Activated CD8-positive, alpha-beta memory T cell treated with anti-CD3 and anti-CD28 coated beads for 4 hours (primary cell): ENCODE measurements at places on chromosomes 3 and 15.

- no peak for DNase-seq
These were observed 767.7 kb upstream of the CFAP20DC start for GRCh38 chr3:59817511-59817910.

- no peak for DNase-seq
These were observed 10.1 kb upstream of the ITGA11 start for GRCh38 chr15:68442041-68442440.

GRCh38 chr3:16993227-16993626 is 108.5 kb downstream of the PLCL2 start:
- no peak for DNase-seq

DNA sequence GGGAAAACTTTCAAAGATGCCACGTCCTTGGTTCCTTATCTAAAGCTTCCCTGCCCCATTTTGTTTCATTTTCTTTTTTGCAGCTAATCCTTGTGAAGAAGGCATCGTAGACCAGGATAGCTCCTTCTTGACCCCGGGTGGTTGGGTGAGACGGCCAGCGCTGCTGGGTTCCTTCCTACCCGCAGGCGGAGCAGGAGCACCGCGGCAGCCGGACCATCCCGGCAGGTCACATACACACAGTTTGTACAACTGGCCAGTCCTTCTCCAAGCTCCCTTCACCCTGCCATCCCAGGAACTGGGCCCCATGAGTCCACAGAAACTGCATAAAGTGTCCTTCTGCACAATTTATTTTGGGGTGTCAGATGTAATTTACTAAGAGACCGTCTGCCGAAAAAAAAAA is 83.9 kb downstream of the MEGF11 start:
- no peak for DNase-seq

DNA sequence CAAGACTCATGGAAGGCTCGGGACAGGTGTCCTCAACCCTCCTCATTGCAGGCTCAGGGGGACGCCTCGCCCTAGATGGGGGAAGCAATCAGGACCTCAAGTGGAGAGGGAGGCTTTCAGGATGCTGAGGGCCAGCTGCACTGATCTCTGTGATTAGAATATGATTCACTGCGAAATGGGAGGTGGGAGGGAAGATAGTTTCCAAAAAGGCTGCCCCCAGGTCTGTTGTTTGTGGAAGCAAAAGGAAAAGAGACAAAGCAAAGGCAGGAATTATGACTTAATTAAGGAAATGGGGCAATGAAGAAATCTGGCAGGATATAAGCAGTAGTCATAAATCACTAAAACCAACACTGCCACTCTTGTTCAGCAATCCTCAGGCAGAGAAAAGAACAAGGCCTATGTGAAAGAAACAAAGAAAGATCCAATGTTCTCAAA is 85.6 kb upstream of the ABHD17C start:
- DNase-seq: no peak

- no peak for DNase-seq
These were observed 18.8 kb downstream of the SLC25A26 start for GRCh38 chr3:66239513-66240123.

DNA sequence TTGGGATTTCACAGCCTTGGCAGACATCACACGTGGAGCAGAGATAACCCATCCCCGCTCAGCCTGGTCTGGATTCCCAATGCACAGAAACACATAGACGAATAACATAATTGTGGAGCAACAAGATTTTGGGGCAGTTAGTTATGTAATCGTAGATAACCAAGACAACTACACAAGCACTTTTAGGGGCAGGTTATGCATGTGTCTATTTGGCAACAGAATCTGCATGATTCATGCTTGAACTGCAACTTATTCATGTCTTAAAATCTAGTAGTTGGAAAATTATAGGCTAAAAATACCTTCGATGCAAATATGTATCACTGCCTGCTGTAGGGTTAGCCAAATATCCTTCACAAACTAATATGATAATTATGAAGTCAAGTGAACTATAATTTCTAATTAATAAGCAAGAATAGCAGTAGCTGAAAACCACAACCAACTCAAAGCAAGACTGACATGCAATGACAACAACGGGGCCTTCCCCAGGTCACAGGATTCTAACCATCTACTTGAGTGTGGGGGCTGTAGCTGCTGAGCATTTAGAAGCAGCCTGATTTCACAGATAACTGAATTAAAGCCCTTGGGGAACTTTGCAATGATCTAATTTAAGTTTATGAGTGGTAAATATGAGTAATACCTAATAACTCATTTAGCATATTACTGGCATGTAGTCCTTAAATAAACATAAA is 31.1 kb downstream of the DGKG start:
- no peak for DNase-seq

GRCh38 chr3:174331095-174331800 is 527.9 kb upstream of the NAALADL2 start:
- no peak for DNase-seq

DNA sequence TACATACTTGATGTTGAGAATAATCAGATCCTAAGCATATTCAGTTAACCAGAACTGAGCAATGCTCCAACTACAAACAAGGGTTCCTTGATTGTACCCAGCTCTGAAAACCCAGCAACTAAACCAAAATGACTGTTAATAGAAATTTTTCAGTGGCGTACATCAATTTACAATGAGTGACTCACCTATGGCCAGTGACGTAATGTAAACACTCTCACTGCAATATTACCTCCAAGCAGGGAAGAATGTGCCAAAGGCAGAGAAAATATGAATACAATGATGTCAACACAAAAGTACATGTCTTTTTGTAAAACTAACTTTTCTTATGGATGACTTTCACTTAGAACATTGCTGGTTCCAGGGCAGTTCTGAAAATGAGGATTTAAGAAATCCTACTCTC is 611.3 kb downstream of the EDEM1 start:
- no peak for DNase-seq
